ENCODE measurements at places on chromosomes 16 and 17.

DNA sequence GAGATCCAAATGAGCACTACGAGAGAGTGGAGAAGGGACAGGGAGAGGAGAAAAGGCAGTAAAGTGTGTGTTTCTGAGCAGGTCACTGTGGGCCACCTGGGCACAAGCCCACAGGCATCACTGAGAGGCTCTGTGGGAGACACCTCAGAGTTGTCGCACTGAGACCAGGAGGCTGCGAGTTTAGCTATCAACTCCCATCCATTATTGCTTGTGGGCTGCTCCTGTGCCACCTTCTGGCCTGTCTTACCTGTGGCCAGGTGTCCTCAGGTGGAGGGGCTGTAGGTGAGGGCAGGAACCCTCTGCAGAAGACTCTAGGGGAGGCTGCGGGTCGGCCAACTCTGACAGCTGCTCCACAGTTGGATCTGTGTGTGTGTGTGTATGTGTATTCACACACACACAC lies 2.5 kb upstream of the PRR29 start:
- DNase-seq: no peak

- DNase-seq: no peak
Measured at GRCh38 chr17:61323909-61324868, 75.5 kb upstream of the TBX2 start.

DNA sequence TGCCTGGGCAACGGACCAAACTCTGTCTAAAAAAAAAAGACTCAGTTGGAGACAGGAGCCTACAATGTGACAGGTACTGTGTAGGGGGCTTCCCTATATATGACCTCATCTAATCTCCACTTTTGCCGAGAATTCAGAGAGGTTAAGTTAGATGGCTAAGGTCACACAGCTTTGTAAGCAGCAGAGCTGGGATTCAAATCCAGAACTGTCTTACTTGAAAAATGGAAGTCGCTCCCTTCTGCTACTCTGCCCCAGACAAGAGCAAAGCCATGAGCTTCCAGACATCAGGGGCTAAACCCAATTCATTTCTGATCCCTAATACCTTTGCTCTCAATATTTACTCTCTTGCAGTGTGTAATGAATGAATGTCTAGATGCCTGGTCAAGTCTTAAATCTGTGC lies 41.5 kb upstream of the ABCC12 start:
- no peak for DNase-seq

DNA sequence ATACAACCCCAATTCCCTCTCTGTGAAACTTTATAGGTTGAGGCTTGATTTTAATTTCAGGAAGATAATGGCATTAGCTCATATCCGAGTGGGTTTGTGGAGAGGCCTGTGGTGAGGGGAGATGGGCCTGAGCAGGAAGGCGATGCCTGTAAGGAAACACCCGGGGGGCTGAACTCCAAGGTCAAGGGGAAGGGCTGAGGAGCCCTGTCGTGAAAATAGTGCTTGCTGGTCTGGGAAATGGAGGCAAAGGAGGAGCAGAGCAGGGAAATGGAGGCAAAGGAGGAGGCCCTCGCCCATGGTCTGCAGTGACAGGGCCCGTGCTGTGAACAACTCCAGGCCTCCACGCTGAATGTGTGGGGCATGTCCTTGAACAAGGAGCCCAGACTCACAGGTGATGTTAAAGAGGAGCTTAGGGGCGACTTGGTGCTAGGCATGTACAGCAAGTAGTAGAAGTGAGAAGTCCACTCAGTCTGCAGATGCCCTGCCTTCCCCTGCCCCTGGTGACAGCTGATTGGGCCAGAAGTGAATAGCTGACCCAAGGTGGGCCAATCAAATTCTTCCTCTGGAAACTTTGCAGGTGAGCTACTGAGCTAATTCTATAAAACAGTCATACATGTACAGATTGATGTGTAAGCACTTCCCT lies 38.1 kb downstream of the MRPS23 start:
- no peak for DNase-seq

GRCh38 chr16:69763599-69763942 lies 1.4 kb downstream of the WWP2 start:
- DNase-seq: no peak

- no peak for DNase-seq
Measured at GRCh38 chr17:57097832-57098421, 12.9 kb downstream of the AKAP1 start.

- DNase-seq: no peak
Measured at GRCh38 chr16:2915196-2915929, 3.6 kb downstream of the FLYWCH1 start.

GRCh38 chr16:69712914-69713581 lies 13.3 kb downstream of the NQO1 start:
- DNase-seq: no peak

DNA sequence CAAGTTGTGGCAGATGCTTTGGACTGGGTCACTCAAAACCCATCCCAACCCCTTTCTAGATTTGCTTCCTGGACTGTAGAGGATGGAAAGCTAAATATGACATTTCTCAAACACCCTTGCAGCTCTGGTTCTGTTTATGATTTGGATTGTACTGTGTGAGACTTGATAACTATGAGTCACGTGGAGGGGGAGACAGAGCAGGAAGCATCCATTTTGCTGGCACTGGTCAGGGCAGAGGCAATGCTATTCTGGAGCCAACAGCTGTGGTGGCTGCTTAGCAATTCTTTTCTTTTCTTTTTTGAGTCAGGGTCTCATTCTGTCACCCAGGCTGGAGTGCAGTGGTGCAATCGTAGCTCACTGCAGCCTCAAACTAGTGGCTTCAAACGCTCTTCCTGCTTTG lies 13.6 kb upstream of the TERF2 start:
- no peak for DNase-seq

- no peak for DNase-seq
Measured at GRCh38 chr16:66399031-66399430, 28.1 kb upstream of the BEAN1 start.

- DNase-seq: no peak
Measured at GRCh38 chr16:81280393-81280792, 34.4 kb upstream of the GAN start.

DNA sequence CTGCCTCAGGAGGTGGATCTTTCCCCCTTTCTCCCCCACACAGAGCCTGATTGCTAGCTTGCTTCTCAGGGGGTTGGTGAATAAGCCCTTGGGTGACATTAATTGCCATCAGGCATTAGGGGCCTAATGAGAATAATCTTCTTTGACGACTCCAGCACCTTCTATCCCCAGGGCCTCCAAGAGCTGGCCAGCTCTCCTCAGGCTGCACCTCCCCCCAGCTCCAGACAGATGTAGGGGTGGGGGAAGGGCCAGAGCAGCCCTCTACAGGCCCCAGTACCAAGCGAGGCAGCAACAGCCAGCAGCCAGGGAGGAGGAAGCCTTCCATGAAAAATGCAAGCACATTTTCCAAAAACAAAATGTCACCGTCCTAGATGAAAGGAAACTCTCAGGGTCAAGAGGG lies 1.4 kb upstream of the TMEM132E start:
- no peak for DNase-seq

GRCh38 chr17:49209061-49209571 lies 1.3 kb downstream of the GNGT2 start:
- no peak for DNase-seq

GRCh38 chr16:78005881-78006280 lies 16.5 kb upstream of the CLEC3A start:
- no peak for DNase-seq

DNA sequence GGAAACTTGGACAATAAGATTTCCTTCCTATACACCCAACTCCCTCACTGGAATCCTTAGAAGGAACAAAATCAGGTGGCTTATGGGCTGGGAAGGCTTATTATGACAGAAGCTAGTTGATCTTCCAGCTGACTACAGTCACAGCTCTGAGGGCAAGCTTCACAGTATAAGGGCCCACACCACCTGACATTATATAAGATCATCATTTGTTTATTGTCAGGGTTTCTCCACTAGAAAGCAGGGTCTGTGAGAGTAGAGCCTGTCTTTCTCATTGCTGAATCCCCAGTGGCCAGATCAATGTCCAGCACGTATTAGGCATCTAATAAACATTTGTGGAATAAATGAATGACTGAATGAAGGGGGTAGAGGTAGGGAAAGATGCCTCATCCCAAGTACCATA lies 57.8 kb upstream of the PHOSPHO1 start:
- DNase-seq: no peak

- no peak for DNase-seq
Measured at GRCh38 chr16:84959045-84959576, 52.2 kb downstream of the ZDHHC7 start.

GRCh38 chr16:57167953-57168352 lies 17.9 kb downstream of the PSME3IP1 start:
- DNase-seq: peak; percentile 21

GRCh38 chr16:77171745-77172635 lies 19.0 kb upstream of the MON1B start:
- no peak for DNase-seq

DNA sequence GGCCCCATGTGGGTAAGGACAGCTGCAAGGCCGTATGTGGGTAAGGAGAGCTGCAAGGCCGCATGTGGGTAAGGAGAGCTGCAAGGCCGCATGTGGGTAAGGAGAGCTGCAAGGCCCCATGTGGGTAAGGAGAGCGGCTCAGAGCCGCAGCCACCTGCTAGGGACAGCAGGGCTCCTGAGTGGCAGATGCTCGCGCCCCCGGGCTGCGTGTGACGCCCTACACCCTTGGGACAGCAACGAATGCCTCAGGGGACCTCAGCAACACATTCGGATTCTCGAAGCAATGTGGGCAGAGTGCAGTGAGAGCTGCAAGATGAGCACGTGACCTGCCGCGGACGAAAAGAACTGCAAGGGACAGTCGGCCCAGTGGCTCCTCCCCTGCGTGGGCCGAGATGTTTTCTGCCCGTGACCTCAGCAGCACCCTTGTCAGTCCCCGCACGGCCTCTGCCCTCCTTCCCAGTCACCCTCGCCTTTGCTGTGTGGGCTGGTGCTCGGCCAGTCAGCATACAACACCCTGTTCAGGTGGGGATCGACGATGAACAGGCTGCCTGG lies 9.6 kb upstream of the SLC38A8 start:
- no peak for DNase-seq

- no peak for DNase-seq
Measured at GRCh38 chr16:88759245-88759975, 25.6 kb downstream of the PIEZO1 start.

- DNase-seq: no peak
Measured at GRCh38 chr17:49442041-49442440, 27.4 kb upstream of the PHB1 start.

DNA sequence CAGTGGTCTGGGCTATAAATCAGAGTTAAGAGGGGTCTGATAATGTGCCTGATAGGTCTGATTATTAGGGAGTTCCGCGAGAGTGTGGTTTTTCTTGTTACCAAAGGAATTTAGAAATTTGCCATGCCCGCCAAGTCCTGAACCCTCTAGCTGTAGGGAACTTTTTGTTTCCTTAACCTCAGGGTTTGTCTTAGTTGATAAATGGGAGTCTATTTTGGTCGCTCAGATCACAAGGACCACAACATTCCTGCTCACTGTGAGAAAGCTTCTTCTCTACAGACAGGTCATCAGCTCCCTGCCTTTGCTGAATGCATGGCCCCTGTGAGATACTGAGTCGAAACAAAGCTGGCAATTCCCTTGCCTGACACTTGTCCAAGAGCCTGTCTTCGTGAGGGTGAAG lies 497.8 kb downstream of the HS3ST4 start:
- no peak for DNase-seq

DNA sequence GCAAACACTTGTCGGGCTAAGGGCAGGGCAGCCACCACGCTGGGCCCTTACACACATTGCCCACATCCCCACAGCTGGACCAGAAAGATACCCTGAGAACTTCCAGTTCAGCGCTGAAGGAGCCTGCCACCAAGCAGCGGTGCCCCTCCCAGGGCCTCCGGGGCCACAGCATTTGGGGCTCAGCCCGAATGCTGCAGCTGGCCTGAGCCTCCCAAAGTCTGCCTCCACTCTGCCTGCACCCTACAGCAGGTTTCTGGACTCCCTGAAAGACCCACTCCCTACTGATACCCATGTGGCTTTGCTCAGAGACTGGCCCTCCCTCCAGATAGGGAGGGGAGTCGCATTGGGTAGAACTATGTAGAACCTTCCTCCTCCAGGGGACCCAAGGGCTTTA lies 1.5 kb downstream of the MCRIP1 start:
- no peak for DNase-seq

GRCh38 chr16:29975811-29976511 lies 2.3 kb downstream of the TAOK2 start:
- no peak for DNase-seq

DNA sequence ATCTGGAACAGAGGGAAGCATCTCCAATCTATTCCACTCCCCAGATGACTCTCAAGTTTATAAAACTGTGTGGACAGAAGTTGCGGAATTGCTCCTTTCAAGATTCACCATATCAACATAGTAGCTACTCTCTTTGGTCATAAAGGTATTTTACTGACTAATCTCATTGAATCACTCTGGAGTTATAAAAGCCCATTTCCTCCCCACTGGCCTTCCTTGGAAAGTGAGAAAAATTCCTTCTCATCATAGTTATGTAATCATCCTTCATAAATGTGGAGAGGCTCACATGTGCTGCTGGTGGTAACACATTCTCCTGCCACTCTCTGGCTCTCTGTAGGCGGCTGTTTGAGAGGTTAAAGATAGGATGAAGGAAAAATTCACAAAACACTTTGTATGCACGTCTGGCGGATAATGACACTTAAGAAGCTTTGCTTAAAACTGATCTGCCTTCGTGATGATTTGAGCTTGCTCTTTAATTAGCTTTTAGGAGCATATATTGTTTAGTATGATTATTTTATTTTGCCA lies 1034.0 kb upstream of the EEF2KMT start:
- no peak for DNase-seq

GRCh38 chr17:66381701-66382362 lies 79.4 kb downstream of the PRKCA start:
- DNase-seq: no peak

DNA sequence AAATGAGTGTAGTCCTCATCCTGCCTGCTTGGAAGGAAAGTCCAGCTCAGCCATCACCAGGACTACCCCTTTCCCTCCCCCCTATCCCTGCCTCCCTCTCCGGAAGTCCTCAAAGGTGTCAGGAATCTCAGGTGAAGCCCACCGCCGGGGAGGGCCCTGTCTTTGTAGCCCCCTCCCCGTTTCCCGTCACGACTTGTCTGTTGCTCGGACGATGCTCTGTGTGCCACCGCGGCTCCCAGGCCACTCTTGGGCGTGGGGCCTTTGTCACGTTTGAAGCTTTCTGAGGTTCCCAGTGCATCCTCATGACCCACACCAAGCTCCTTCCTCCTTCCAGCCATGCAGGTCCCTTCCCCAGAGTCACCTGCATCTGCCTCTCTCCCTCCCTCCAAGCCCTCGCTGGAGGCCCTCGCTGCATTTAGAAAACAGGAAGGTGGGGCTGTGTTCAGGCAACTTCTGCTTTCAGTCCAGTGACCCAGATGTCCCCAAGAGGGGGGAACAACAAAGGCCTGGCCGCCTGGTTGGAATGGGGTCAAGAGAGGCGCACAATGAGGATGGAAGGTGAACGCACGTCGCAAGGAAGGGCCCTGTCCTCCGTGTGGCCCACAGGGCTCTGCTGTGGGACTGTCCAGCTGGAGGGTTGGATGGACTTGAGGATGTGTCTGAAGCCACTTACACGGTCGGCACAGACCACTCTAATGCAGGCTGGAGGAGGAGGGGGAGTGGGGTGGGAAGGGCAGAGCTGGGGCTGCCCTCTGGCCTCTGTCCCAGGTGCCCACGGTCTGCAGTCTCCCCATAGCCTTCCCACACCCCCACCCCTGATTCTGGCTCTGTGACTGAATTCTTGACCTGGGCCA lies 59.9 kb downstream of the OR1D5 start:
- no peak for DNase-seq

Measured in central memory CD8-positive, alpha-beta T cell (primary cell).